ENCODE measurements at places on chromosomes 2 and 18.

DNA sequence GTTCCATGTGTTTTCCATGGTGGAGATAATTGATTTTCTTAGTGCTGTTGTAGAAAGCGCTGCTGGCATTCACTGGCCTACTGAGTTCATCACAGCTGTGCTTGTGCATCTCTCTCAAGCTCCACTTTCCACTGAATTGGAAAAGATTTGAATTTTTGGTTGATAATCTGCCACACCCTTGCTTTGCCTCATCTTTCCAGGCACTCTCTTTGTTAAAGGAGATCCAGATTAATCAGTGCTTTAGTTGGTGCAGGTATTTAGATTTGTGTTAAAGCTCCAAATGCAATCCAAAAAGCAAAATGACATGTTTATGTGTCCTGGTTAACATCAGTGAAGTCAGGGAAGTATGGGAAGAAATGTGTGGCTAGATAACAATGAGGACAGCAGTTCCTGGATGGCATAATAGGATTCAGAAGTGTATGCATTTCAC lies 2.7 kb upstream of the COL3A1 start:
- DNase-seq: no peak

DNA sequence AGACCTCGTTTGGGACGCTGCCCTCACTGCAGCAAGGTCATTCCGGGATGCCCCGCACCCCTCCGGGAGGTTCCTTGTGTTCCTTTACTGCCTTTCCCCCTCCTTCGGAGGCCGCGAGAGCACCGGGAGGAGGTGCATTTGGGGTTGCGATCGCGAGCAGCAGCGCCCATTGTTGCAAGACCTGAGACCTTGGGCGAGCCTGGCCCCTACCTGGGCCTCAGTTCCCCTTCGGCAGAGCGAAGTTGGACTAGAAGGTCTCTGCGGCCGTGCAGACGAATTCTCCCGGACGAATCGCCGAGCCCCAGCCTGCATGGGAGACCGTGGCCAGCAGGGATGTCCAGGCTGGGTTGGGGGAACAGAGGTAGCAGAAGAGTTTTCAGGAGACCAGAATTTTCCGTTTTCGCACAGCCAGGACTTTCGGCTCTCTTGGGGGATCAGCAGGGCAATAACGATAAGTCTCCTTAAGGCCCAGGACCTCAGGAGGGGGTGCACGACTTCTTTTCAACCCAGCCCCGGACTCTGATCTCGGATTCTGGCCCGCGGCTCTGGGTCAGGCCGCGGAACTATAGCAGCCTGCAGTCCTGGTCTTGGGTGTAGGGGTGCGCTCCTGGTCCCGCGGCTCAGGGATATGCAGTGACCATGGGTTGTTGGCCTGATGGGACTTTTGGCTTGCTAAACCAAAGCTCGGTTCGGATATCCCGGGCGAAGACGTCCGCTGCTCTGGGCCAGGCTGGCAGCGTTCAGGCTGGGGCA lies 2.8 kb downstream of the GDF7 start:
- DNase-seq: no peak

- DNase-seq: no peak
Measured at GRCh38 chr2:239539083-239539775, 138.4 kb upstream of the HDAC4 start.

GRCh38 chr2:85950743-85951142 lies 62.0 kb upstream of the ST3GAL5 start:
- no peak for DNase-seq

DNA sequence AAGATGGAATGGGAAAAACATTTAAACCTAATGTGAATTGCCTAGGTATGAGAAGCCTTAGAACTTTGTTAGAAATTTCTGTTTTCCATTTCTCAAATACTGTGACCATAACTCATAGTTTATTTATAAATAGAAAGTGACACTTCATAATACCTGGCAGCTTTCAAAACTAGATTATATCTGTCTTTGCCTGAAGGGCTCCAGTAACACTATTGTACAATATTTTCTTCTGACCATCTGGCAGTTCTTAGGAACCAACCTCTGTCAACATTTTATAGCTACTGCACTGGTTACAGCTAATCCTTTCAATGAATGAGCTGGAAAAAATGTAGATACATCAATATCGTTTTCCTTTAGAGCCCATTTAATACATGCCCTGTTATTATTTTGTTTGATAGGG lies 237.4 kb downstream of the CAMKMT start:
- DNase-seq: no peak

DNA sequence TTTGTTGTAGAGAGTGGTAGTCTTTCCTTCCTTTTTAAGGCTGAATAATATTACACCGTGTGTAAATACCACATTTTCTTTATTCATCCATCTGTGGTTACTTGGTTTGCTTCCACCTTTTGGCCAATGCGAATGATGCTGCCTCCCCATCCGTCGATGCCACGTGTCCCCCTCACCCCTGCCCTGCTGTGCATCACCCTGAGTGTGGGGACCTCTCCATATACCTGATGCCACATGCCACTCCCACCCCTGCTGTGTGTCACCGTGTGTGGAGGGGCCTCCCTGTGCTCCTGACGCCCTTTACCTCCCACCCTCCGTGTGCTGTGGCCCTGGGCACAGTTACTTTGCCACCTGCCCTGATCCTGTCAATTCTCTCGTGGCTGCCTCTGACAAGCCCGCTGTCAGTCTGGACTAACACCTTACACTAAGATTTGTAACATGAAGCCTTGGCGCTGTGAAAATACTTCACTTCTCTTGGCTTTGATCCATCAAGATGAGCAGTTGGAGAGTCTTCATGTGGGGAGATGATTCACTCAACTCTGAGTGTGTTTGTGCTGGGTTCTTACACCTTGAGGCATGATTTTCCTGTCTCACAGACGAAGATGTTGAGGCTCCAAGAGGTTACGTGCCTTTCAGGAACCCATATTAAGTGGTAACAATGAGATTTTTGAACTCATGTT lies 234.0 kb downstream of the ZNF407 start:
- DNase-seq: no peak

- no peak for DNase-seq
Measured at GRCh38 chr2:118990757-118991545, 49.0 kb downstream of the MARCO start.

DNA sequence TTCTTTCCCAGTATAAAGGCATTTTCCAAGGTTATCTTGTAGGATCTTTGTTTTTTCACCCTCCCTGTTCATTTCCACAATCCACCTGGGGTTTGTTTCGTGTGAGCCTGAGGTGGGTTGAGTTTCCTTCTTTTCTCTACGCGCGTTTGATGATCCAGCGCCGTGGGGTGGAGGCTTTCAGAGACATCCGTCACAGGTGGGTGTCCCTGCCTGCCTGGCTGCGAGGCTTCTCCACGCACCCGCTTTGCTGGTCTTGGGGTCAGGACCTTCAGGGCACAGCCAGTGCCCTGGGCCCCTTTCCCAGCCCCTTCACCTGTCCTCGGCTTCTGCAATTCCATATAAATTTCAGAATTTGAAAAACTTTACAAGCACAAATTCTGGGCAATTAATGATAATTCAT lies 109.0 kb upstream of the ALKAL2 start:
- no peak for DNase-seq
